ENCODE measurements at places on chromosomes 13 and 19.

GRCh38 chr13:100493418-100493817, 95.2 kb downstream of the GGACT start:
- DNase-seq = no peak

- peak; percentile 77 for DNase-seq
Observed at GRCh38 chr13:24220086-24220703, 59.7 kb downstream of the SPATA13 start.

- DNase-seq = peak; percentile 25
Observed at GRCh38 chr13:32426990-32427851, 709 bp downstream of the N4BP2L1 start.

- peak; percentile 98 for DNase-seq
Observed at GRCh38 chr19:10695401-10696398, 5.5 kb upstream of the QTRT1 start.

- DNase-seq = no peak
Observed at GRCh38 chr19:10878253-10878652, 6.9 kb downstream of the CARM1 start.

Measured in endothelial cell of umbilical vein (primary cell).